ENCODE measurements at places on chromosomes 6 and 20.
A peak's percentile ranks its signal among the peaks of the same experiment; 100 is the strongest.

- DNase-seq: no peak
Observed at GRCh38 chr6:168171673-168172353, 92.8 kb upstream of the FRMD1 start.

GRCh38 chr6:128929869-128930268, 46.9 kb downstream of the LAMA2 start:
- no peak for DNase-seq

DNA sequence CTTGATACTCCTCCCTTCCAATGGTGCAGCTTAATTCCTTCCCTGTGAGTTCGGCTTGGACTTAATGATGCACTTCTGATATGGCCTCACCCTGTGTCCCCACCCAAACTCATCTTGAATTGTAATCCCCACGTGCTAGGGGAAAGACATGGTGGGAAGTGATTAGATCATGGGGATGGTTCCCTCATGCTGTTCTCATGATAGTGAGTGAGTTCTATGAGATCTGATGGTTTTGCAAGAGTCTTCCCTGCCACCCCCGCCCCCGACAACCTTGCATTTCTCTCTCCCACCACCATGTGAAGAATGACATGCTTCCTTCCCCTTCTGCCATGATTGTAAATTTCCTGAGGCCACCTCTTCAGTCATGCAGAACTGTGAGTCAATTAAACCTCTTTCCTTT, 50.3 kb upstream of the HLA-G start:
- DNase-seq: no peak

DNA sequence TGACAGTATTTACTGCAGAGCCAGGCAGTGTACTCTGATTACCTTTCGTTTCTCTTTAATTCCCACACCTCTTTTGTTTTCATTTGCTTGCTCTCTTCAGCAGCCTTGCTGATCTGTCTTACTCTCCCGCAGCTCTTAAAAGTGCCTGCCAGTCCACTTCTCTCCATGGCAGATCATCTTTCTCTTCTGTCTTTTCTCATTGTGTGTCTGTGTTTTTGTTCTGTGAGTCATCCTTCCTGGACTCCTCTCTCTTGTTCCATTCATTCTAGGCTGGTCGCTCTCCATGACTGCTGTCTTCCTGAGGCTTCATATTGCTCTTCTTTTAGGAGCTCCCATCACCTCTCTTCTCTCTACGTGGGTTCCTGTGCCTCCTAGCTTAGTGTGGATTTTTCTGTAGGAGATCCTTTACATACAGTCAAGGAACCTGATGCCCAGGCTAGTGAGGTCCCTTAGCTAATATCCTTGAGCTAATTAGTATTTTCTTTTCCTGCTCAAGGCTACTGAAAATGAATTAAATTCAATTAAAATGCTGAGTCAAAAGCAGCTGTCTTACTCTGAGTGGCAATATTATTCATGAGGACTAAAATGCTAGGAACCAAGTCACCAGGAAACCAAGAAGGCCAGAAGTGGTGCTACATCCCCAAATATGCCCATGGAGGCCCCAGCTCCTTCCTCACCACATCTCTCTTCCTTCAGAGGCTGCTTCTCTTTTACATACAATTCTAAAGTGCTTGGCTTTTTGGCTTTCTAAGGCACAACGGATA, 86.1 kb downstream of the SLX4IP start:
- peak; percentile 87 for DNase-seq

- DNase-seq: peak; percentile 58
Observed at GRCh38 chr20:43824309-43825050, 90.2 kb upstream of the TOX2 start.

DNA sequence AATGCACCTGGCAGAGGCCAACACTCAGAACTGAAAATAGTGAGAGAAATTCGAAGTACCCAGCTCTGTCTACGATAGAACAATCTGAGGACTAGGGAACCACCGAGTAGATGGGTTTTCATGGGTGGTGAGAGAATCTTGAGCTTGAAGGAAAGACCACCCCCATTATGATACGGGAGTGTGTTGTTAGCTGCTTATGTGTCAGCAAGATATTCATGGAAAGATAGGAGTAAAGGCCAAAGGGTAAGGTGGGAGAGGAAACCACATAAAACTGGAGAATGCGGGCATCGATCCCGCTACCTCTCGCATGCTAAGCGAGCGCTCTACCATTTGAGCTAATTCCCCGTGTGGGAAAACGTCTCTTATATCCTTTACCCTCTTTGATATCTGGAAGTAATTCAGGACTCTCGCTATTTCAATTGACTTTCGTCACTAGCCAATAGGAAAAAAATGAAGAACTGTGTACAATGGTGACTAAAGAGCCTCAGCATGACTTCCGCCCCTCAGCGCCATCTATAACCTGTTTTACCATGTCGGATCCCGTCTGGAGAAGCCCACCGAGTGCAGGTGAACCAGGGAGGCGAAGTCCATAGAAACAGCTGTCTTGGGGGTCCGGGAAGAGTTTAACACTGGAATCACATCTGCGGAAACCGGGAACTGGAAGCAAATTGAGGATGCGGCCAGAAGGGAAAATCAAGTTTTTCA, 25.0 kb upstream of the ABT1 start:
- DNase-seq: peak; percentile 86

- DNase-seq: no peak
Observed at GRCh38 chr20:10075606-10076005, 40.8 kb downstream of the ANKEF1 start.

GRCh38 chr20:59571151-59571550, 33.2 kb upstream of the PHACTR3 start:
- no peak for DNase-seq

DNA sequence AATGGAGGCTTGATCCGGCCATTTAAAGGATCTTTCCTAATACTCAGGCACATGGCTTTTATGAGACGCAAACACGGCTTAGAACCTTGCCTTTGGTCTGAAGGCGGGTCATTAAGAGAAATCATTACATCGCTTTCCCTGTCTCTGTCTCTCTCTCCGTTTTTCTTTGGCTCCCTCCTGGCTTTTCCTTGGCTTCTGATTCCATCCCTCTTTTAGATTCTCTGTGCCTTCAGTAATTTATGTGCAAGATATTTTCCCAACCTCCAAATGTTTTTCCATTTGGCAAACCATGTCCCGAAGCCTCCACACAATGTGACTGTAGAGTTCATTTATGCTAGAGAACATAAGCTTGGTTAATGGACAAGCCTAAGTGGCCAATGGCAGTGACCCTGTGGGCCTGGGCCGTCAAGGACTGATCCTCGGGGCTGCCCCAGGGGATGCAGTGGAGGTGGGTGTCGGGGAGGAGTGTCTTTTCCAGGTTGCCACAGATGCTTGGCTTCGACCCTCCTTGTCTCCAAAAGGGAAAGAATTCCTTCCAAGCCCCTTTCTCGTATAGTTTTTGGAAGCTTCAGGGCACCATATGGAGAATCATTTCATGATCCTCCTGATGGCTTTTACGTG, 157.0 kb downstream of the SCML4 start:
- DNase-seq: no peak

GRCh38 chr6:88921734-88922133, 41.7 kb downstream of the RNGTT start:
- DNase-seq: no peak

- DNase-seq: no peak
Observed at GRCh38 chr6:55696501-55696900, 117.5 kb upstream of the HMGCLL1 start.

DNA sequence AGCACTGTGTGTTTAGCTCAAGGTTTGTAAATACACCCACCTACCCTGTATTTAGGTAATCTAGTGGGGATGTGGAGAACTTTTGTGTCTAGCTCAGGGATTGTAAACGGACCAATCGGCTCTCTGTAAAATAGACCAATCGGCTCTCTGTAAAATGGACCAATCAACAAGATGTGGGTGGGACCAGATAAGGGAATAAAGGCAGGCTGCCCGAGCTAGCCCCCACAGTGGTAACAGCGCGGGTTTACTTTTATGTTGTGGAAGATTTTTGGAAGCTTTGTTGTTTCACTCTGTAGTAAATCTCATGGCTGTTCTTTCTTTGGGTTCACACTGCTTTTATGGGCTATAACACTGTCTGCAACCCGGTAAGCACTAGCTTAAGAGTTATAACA, 32.1 kb upstream of the RANBP9 start:
- DNase-seq: no peak

GRCh38 chr6:28789553-28790083, 134.2 kb downstream of the TRIM27 start:
- DNase-seq: peak; percentile 41

GRCh38 chr20:31819083-31819784, at the start of gene MYLK2:
TSS of gene MYLK2 (plus strand) at chr20:31819356. CDS start at chr20:31819581, 225 bp downstream.
- DNase-seq: no peak

GRCh38 chr6:37283268-37283667, 25.3 kb upstream of the TMEM217 start:
- peak; percentile 42 for DNase-seq

GRCh38 chr20:44807051-44807683, 3.2 kb downstream of the RIMS4 start:
- no peak for DNase-seq

DNA sequence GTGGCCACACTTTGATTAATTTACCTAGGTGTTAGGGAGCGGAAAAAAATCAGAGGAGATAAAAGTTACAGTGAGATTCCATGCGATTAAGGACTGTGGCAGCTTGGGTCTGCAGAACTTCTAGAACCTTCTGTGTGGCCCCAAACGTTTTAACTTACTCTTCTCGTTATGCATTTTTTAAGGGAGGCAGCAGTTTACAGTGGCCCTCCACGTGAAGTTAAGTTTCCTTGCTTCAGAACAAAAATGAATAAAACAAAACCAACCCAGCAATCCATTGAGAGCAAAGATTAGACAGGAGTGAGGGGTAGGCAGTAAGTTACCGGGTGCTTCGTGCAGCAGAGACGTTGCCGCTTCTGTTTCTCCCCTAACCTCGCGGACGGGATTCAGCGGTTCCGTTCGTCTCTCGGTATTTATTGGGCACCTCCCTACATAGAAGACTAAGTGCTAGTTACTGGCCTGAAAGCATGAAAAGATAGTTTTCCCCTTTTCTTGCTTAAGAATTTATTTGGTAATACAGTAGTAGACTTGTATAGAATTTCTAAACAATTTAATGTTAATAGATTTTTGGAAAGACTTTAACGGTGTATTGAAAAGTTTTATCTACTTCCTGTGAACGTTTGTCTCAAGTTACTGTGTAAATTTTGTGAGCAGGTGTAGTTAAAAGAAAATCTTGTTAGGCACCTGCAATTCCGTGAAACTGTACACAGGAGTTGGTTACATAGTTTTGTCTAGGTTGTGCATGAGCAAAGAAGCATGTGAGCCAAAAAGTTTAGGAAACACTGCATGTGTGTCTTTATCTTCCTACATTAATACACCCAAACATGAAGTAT, 1.1 kb downstream of the BAG2 start:
- DNase-seq: peak; percentile 20

DNA sequence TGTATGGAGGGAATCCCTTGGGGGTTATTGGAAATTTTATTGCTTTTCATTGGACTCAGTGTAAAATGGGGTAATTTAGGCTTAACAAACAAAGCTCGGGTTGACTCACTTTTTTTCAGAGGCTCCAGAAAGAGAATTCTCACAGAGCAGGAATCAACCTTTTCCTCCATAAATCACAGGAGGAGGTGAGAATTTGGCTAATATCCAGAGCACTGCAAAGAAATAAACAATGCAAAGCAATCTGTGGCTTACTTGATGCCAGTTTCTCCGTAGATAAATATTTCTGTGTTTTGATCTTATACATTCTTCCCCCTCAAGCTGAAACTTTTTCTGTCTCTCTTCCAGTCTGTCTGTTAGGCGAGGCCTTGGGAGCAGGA, 176.6 kb downstream of the TSHZ2 start:
- peak; percentile 36 for DNase-seq

DNA sequence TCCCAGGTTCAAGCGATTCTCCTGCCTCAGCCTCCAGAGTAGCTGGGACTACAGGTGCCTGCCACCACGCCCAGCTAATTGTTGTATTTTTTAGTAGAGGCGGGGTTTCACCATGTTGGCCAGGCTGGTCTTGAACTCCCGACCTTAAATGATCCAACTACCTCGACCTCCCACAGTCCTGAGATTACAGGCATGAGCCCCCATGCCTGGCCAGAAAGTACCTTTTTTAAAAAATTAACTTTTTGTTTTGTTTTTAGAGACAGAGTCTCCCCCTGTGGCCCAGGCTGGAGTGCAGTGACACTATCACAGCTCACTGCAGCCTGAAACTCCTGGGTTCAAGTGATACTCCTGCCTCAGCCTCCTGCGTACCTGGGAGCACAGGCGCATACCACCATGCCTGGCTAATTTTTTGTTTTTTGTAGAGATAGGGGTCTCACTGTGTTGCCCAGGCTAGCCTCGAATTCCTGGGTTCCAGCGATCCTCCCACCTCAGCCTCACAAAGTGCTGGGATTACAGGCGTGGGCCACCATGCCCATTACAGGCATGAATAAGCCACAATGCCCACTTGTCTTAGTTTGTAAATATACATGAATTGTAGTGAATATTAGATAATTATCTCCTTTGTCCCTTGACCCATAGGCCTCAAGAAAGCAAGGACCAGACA, 17.4 kb upstream of the EEF1A1 start:
- DNase-seq: no peak

DNA sequence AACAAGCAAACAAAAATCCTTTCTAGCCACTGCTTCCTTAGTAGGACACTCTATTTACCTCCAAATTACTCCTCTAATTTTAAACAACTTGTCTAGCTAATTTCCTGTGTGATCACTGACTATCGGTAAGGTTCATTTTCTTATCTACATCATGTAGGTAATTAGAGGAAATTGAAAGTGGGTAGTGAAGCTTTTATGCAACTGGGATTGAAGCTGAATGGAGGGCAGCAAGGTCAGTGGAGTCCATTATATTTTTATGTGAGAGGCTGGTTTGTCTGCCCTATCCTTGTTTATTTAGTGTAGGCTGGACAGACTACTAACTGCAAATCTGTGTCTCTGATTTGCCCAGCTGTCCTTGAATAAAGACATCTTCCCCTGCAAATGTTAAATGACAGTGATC, 88.5 kb upstream of the SIM1 start:
- DNase-seq: no peak

DNA sequence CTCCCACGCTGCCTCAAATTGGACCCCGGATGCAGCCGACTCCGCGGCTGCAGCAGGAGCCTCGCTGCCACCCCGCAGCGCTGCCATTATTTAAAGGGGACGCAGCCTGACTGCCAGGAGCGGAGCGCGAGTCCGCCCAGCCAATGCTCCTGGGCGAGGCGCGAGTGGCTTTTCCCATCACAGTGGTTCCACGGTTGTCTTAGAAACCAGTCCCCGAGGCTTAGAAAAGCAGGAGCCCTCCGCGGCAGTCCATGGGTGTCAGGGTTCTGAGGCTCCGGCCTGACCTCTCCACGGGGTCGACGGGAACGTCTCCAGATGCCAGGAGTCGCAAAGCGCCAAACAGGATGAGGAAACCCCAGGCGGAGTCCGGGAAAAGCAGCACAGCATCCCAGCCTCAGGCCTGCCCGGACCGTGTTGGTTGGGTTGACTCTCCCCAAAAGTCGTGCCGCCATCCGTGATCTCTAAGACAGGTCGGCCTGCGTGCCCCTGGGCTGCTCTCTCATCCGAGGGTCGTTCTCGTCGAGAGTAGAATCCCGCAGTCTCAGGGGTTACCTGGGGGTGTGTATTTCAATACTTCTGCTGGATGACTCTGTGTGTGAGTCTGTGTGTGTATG, 975.8 kb upstream of the DEFB115 start:
- DNase-seq: no peak

All from astrocyte (in vitro differentiated cells and primary cell).